ENCODE measurements at places on chromosomes 11 and 22. TPM values are rescaled to one million over a fixed set of nuclear protein-coding genes. Genes with fewer than 3 reads are reported as not detected.
A peak's percentile ranks its signal among the peaks of the same experiment; 100 is the strongest.

DNA sequence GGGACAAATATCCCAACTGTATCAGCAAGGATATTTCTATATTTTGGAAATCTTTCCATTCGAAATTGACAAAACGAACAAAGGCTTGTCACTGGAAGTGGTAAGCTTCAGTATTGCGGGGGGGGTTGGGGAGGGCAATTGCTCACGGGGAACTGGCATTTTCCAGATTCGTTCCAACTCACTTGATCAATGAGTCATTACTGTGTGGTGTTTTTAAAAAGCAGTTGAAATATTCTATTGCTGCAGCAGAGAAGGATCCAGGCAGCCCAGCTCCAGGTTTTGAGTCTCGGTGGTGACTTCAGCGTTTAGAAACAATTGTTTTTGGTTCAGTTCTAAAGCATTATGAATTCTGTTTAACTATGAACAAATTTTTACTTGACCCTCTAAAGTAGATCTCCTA is 33.8 kb upstream of the FBLN1 start:
- peak; percentile 81 for DNase-seq

GRCh38 chr11:107473792-107474191 is 16.2 kb upstream of the CWF19L2 start:
- no peak for DNase-seq

DNA sequence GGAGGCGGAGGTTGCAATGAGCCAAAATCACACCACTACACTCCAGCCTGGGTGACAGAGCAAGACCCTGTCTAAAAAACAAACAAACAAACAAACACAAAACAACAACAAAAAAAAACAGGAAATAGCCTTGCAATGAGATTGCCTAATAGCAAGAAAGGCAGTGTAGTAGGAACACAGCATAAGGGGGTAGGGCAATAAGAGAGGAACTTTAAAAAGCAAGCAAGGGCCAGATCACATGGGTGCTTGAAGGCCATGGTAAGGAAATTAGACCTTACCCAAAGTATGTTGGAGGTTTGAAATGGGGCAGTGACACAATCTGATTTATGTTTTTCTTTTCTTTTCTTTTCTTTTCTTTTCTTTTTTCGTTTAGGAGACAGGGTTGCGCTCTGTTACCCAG is 34.7 kb upstream of the NRIP3 start:
- DNase-seq, result no peak

The OR5AN1 gene
- not detected for total RNA-seq

The LRRC74B gene
- not detected for total RNA-seq

GRCh38 chr22:49826603-49827270 is 936 bp downstream of the BRD1 start:
- DNase-seq, result peak; percentile 35

Data from MCF 10A (cell line).